ENCODE measurements at places on chromosomes 5 and 9. TPM values are rescaled to one million over a fixed set of nuclear protein-coding genes. Genes with fewer than 3 reads are reported as not detected.

The NDOR1 gene
- 10.9 TPM for polyA plus RNA-seq

The IL3 gene
- polyA plus RNA-seq: not detected

DNA sequence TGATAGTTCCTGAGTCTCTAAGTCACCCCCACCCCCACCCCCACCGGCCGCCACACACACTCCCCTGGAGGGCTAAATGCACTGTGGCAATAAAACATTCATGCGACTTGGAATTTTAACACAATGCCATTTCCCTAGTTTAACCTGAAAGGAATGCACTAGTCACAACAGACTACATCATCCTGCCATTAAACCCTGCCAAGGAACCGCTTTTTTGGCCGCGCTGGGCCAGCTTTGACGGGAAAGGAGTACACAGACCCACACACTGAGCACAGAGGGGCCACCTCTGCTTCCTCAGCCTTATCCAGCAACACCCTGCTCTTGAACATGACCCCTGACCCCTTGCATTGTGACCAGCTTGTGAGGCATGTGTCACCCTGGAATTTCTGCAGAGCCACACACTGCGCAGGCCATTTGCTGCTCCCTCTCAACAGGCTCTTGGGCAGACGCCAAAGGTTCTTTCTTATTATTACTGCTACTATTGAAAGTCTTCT, 165.3 kb downstream of the BNC2 start:
- DNase-seq: peak; percentile 54

The CCL28 gene
- 3.4 TPM for polyA plus RNA-seq

The STK32A gene
- polyA plus RNA-seq: 13.5 TPM

GRCh38 chr5:126732716-126733115, 44.2 kb upstream of the LMNB1 start:
- no peak for DNase-seq

- DNase-seq: no peak
Measured at GRCh38 chr5:96412868-96413449, 20.1 kb downstream of the PCSK1 start.

GRCh38 chr9:17871213-17871890, 292.5 kb downstream of the SH3GL2 start:
- DNase-seq: no peak

DNA sequence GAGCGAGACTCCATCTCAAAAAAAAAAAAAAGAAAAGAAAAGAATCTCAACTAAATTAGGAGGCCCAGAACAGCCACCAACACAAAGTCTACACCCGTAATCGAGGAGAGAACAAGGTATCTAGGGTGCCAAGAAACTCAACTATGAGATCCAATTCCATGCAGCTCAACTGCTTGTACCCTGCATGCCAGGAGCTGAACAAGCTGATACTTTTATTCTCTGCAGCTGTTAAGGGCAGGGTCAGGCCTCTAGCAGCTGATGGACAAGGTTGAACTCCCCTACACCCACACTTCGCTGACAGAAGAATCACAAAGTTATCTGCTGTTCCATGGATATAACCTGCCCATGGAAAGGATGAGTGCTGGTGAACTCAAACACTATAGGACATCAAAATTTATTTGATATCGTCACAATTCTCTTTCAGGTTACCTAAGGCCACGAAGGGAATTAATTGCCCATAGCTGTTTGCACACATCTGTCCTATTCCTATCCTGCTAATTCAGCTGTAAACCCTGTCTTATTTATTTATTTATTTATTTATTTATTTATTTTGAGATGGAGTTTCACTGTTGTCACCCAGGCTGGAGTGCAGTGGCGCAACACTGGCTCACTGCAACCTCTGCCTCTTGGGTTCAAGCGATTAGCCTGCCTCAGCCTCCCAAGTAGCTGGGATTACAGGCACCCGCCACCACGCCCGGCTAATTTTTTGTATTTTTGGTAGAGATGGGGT, 20.7 kb downstream of the UBAP2 start:
- DNase-seq: no peak

DNA sequence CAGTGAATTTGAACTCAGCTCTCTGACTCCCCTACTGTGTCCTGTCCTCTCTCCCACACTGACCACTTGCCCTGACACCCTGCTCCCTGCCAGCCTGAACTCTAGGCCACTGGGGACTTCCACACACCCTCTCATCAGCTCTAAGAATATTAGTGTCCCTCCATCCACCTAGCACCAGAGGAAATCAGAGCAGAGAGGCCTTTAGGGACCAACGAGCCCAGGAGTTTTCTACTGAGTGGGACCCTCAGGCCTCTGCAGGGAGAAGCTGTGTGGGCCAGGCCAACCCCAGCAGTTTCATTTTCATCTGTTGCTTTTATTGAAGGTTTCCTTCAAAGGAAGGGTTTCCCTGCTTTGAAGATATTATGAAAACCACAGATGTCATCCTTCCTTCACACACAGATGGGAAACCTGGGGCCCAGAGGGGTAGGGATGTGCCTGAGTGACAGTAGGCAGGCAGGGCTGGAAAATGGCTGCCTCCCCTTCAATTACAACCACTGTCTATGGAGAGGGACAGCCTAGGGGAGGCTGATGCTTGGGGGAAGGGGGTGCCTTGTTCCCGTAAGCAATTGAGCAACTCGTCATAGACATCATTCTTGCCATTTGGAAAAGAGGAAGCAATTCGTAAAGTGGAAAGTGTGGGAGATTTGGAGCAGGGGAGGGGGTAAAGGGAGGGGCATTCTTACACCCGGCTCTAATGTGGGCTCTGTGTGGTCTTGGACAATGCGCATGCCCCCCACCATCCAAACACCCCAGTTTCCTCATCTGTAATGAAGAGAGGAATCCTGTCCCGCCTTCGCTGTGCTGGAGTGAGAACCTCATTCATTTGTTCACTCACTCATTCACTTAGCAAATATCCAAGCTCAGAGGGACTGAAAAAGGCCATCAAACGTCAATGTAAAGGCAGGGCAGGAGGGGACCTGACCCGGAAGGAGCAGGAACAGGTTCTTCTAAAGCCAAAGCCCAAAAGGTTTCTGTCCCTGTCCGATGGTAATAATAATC, 3.9 kb downstream of the GLIPR2 start:
- no peak for DNase-seq

The TRIM36 gene
- 2.6 TPM for polyA plus RNA-seq

GRCh38 chr5:91211997-91212713, 171.0 kb downstream of the ARRDC3 start:
- DNase-seq: no peak

DNA sequence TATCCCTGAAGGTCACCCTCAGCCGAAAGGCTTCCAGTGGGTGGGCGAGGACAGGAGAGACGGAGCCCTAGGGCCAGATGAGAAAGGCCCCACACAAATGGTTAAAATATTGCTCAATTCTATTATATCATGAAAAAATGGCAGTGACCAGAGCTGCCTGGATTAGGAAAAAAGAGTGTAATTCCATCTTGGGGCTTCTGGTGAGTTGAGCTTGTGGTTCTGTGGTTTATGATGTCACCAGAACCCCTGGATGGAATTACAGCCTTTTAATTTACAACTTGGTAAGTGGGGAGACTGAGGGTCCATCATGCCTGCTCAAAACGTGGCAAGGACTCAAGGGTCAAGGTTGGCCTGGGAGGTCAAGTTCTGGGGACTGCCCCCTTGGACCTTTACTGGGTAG, 55.5 kb upstream of the STC2 start:
- DNase-seq: no peak

The GRM6 gene
- 0.90 TPM for polyA plus RNA-seq

The TLR4 gene
- polyA plus RNA-seq: 9.9 TPM

- DNase-seq: no peak
Measured at GRCh38 chr5:140358738-140359310, 1.2 kb upstream of the SLC4A9 start.

DNA sequence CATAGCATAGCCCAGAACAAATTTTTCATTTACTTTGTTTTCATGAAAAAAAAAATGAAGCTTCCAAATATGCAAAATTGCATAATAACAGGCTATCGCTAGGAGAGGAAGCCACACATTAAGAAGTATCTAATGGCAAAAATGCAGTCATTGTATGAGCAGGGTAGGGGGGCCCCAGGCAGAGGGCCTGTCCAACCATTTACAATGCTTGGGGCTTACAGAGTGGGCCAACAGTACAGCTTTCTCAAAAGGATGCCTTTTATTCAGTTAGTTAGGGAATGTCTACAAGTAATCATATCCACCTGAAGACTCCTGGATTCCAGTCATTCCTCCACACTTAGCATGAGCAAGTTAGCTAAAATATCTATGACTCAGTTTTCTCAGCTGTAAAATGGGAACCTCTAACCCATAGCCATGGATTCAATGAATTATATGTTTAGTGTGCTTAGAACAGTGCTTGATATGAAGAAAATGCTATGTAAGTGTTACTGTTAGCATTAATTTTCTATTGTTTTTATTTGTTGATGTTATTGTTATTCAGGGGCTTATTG, 117.7 kb downstream of the GAS1 start:
- no peak for DNase-seq

The PCDHB9 gene
- polyA plus RNA-seq: 3.3 TPM

DNA sequence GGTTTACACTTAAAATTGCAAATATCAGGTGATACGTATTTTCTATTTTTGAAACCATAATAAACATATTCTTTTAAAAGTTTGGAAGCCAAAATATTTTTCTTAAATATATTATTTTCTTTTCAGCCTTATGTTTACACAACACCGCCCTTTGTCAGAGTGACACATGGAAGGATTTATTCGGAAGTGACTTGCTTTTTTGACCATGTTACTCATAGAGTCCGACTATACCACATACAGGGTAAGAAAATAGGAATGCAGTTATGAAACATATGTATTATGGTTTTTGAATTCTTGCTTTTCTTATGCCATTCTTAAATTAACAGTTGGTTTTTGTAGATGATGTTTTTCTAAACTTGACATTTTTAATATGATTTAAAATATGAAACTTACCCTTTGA, 133.9 kb downstream of the MAN2A1 start:
- DNase-seq: no peak

DNA sequence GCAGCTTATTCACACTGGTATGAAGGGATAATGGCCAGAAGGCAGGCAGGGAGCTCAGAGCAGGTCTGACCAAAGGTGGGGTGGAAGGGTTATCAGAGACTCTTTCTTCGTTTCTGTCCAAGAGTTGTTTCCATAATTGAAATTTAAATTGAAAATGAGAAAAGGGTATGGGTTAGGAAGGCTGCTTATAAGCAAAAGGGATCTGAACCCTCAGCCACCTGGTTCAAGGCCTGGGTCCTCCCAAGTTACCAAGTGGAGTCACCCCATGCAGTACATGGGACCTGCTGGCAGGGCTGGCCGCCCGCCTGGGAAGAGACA, 17.8 kb downstream of the EEIG1 start:
- DNase-seq: no peak

The C5orf63 gene
- polyA plus RNA-seq: 14.8 TPM

DNA sequence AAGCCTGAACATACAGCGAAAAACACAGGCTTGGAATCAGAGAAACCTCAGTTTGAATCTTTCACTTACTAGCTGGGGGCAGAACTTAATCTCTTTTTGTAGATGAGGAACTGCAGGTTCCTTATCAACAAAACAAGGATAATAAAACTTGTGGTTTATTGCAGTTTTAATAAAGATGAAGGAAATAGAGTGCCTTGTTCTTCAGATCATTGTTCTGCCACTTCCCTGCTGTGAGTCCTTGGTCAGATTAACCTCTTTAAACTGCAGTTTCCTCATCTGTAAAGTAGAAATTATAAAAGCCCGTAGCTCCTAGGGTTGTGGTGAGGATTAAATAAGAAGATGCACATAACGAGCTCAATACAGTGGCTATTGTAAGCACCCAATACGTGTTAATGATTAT, 57.4 kb downstream of the FEM1C start:
- DNase-seq: no peak

Measured in right renal pelvis (tissue), 4 donors.